ENCODE measurements at places on chromosomes 4 and X.

- peak; percentile 31 for DNase-seq
Observed at GRCh38 chrX:357693-358471, 28.8 kb downstream of the PPP2R3B start.

GRCh38 chr4:169626331-169627282 lies 6.2 kb downstream of the CLCN3 start:
- no peak for DNase-seq

- no peak for DNase-seq
Observed at GRCh38 chr4:152848508-152848907, 68.8 kb downstream of the ARFIP1 start.

DNA sequence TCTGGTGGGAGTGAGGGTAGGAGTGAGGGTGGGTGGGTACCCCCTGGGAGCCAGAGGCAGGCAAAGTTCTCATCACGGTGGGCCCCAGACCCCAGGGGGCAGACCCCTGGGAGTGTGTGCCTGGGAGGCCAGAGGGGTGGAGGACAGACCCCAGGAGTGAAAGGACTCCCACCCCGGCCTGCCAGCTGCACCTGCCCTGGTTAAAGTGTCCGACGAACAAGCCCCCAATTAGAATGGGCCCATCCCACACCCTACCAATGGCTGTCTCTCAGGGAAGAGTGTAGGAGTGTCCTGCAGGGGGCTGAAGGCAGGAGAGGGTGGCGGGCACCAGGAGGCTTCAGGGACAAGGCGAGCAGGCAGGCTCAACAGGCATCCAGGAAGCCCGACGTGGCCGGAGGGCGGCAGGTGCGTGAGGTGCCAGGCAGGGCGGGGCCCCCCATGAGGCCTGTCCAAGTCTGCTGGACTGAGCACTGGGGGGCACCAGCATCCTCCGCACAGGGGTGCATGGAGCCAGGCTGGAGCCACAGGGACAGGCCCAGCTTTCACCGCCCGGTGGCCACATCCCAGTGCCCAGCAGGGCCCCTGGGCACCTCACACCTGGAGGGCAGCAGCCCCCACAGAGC lies 8.7 kb downstream of the PDE6B start:
- no peak for DNase-seq

- DNase-seq = no peak
Observed at GRCh38 chr4:8404791-8405515, 35.6 kb downstream of the ACOX3 start.

GRCh38 chr4:90621080-90621479 lies 493.9 kb downstream of the CCSER1 start:
- no peak for DNase-seq

DNA sequence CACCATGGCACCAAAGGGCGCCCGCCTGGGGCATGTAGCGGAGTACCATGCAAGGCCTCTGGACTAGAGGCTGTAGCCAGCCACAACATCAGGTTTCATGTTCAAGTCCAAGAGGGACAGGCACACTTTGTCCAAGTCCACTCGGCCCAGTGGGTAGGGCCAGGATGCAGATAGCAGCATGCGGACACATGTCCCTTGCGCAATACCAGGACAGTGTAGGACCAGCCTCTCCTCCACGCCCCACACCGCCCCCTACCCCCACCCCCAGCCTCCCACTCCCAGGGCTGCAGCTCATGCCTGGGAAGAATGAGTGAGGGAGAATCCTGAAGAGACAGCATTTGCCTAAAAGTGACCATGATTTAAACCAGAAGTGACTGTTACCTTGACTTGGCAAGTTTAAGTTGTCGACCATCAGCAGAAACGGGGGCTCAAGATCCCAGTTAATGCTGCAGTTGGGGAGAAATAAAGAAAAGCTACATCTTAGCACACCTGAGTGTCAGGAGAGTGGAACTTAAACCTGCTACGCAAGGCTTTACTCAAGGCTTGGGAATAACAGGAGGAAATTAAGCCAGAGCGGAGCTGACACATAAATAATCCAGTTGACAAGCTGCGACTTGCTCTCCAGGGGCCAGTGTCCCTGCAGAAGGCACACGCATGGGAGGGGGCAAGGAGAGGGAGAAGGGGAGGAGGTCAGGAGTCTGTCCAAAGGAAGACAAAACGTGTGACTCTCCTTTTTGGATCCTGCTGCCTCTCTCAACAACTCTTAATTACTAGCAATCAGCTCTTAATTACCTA lies 221.7 kb downstream of the BCOR start:
- DNase-seq = no peak

DNA sequence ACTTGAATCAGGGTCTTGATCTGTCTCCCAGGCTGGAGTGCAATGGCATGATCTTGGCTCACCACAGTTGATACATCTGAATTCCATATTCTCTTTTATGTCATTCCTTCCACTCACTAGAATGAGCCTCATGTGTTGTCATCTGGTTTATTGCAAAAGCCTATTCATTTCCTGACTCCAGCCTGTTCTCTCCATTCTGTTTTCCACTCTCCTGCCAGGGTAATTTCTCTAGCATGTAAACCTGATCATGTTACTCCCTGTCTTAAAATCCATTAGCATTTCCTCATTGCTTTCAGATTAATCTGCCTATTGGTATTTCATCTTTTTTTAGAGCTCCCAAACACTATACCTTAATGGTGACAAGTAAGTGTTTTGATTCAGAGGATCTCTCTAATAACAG lies 4.3 kb upstream of the DDX60L start:
- DNase-seq = no peak

DNA sequence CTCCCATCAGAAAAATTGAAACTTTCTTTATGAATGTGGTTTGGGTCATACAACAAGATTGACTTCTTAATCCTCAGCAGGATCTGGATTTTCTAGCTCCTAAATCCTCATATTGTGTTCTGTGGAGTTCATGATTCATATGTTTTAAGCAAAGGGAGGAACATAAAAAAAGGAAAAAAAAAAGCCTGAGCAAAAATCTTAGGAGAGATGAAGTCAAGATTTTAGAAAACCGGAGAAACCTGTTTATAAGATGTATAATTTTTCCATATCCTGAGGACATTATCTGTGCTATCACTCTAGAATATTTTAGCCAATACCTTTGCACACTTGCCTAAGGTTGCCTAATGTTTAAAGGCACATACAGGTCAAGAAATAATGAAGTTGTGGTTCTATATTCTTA lies 7.0 kb upstream of the EREG start:
- no peak for DNase-seq

DNA sequence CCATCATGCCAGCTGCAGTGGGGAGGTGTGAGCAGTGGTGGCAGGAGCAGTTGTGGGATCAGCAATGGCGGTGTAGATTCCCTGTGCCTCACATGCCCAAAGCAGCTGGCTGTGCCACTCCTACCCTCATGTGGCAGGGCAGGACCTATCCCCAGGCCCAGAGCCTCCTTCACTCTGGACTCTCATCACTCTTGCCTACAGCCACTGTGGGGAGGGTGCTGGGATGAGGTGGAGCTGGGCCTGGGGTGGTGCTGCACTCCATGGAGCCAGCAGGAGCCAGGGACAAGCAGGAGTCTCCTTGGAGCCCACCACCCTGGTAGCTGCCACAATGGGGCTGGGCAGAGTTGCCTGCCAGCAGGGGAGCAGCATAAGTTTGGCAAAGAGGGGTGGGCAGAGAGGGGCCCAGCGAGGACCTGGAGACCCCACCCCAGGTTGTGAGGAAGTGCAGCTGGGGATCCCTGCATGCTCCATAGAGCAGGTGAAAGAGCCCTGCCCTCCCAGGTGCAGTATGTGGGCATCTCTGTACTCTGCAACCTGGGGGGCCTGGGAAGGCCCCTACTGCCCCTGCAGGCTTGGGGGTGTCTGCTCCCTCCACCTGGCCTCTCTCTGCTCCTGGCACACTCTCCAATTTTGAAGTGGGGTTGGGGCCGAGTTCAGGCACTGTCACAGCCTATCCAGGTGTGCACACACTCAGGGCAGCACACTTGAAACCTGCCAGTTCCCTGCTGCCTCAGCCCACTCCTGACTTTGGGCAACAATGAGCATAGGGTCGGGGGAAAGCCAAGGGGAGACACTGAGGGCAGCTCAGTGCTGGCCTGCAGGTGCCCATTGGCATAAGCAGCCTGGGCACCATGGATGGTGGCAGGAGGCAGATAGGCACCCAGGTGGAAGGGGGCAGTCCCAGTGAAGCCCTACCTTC lies 74.0 kb upstream of the INTU start:
- no peak for DNase-seq

GRCh38 chrX:108072746-108073145 lies 18.6 kb downstream of the PSMD10 start:
- DNase-seq = no peak

- DNase-seq = no peak
Observed at GRCh38 chr4:19577097-19577496, 674.6 kb upstream of the SLIT2 start.

- DNase-seq = no peak
Observed at GRCh38 chrX:108097380-108097779, 5.8 kb downstream of the ATG4A start.

- no peak for DNase-seq
Observed at GRCh38 chr4:73870768-73871167, 1.6 kb downstream of the CXCL1 start.

DNA sequence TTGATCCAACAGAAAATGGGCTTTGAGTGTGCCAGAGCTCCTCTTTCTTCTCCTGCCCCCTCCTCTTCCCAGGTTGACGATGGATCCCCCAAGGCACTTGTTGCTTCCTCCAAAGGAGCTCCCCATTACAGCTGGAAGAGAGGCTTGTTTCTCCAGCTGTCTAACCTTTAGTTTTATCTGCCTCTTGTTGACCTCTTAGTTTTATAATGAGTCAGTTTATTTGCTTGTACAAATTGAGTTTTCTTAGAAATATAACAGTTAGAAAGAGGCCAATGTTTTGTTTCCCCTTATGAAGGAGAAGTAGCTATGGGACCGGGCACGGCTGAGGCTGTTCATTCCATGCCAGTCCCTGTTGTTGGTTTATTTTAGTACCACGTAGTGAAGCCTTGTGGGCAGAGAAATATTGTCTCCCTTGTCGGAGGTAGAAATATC lies 158.2 kb downstream of the SPRY1 start:
- peak; percentile 29 for DNase-seq

- no peak for DNase-seq
Observed at GRCh38 chr4:71009086-71009485, 15.6 kb downstream of the DCK start.

DNA sequence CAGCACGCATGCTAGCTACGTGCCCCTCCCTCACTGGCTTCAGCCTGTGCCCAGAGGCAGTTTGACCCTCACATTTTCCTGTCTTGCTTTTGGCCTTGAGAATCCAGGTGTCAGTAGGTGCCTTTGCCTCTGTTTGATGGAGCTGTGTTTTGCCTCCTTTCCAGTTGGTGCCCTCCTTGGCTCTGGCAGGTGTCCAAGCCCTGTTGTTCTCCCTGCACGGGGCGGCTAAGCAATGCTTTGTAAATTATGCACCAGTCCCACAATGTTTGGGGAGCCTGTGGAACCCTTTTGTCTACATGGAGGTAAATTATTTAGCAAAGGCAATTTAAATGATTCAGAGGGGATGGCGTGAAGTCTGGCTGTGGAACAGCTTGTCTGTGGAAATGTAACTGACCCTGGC lies 202.9 kb upstream of the BOD1L1 start:
- DNase-seq = no peak

DNA sequence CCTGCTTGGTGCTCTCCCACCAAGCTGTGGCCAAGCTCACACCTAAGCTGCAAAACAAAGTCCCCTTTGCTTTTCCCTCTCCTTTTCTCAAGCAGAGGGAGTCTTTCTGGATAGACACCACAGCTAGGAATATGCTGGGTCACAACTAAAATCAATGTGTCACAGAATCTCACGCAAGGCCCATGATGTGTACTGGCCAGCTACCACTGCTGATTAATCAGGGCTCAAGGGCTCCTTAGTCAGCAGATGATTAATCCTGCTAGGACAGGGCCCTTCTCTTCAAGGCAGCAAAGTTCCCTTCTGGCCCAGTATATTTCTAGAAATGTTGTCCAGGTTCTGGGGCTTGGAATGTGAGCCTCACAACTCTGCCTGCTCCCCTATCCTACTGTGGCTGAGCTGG lies 32.0 kb upstream of the TENT5D start:
- no peak for DNase-seq

- no peak for DNase-seq
Observed at GRCh38 chrX:136211766-136212556, 39.2 kb downstream of the MAP7D3 start.

DNA sequence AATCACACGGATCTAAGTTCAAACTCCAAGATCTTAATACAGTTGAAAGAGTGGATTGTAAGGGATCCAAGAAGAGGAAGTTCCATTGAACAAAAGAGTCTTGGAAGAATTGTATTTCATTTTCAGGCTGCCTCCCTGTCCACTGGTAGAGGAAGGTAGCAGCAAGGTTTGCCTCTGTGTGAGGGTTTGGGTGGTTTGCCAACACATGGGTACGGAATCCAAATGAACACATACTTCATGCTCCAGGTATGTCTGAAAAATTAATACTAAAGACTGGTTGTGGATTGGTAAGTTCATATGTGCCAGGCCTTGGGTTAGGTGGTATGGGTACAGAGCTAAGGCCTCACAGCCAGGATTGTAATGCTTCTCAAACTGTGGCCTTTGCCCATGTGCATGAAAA lies 523.6 kb upstream of the BOD1L1 start:
- DNase-seq = no peak

DNA sequence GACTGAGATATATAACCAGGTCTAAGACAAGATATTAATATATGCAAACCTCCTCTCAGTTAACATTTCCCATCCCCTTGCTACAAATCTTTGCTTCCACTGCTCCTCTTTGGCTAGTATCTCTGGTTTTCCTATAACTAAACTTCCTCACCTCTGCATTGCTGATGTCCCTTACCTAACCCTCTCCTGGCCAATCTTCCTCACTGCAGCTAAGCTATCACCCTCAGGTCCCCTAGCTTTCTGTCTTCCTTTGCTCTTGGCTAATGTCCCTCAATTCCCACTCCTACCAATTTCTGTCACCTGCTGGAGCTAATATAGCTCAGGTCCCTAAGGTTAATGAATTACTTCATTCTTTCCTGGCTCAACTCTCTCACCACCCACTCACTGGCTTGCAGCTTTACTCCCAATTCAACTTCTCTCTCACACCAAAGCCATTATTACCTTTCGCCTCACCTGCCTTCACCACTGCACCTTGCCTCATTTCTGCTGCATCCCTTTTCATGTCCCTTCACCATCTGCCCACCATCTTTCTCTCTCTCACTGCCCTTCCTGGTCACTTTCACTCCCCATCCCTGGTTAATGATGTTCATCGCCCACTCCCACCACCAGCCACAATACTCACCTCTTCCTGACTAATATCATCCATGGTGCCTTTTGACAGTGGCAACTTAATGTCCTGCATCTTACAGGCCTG lies 26.7 kb downstream of the SMC1A start:
- DNase-seq = peak; percentile 7
